IPS DF 6.9 (cell line): ENCODE measurements at places on chromosomes 1 and 21.

DNA sequence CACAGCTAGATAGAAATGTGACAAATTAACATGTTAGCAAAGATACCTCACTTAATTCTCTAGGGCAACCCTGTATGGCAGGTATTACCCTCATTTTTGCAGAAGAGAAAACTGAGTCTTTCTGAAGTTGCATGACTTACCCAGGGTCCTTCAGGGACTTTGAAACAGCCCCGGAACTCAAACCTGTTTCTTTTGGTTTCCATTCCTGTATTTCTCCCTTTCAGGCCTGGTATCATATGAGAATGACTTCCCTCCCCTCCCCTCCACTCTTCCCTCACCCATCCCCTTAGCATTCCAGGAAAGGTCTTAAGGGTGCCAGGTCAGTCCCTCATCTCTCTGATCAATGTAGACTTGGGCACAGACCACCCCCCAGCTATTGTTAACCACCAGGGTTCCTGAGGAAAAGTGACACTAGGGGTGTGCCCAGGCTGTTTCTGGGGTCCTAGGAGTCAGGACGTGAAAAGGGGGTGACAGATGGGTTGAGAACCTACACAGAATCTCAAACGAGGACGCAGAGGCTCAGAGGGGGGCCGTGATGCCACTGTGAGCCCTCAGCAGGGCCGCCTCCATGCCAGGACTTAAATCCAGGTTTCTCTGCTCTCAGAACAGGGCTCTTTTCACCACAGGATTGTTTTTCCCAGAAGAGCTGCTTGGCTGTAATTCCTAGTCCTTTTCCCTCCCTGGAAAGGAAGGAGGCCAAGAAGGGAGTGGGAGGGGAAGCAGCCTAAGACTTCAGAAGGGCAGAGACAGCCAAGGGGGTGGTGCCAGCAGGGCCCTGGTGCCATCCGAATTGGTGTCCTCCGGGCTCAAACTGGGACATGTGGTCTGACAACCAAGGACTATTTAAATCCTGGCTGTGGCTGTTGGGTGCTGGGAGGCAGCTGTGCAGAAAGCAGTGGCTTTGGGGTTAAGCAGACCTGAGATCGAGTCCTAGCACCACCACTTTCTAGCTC lies 2.1 kb upstream of the WASF2 start:
- DNase-seq, result no peak

DNA sequence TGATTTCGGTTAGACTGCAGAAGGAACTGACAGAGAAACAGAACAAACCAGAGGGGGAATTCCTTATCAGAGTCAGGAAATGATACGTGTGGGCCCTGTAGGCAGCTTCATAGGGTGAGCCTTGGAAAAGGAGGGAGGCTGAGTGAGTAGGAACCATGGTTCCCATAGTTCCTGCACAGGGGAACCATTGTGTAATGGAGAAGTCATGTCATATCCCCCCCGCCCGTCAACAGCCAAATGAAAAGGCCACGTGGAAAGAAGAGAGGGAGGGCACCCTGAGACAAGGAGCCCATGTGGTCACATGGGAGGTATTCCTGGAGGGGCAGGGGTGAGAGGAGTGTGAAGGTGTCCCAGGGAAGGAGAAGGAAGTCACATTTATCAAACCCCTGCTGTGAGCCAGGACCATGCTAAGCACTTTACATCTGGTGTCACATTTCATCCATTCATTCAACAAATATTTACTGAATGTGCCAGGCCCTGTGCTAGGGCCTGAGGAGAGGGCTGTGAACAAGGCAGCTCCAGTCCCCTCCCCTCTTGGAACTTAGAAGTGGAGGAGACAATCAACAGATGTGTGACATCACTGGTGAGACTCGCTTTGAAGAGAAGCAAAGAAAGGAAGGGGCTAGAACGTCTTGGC lies 15.7 kb upstream of the FGR start:
- no peak for DNase-seq

DNA sequence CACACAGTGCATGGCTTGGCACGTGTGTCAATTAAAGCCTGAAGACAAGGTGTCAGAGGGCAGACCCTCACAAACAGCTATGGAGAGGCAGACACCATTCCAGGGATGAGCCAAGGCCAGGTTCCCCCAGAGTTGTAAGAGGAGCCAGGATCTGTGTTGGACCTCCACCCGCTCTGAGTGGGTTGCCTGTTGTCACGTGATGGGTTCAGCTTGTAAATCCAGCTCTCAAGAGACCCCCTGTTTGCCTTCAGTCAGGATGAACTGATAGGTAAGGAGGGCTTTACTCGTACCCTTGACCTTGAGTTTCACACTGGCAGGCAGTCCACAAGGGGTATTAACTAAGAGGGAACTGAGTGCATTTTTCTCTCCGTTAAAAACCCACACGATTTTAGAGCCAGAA lies 27.7 kb upstream of the KCND3 start:
- DNase-seq, result no peak

GRCh38 chr1:156102633-156103511 lies 11.6 kb upstream of the LMNA start:
- DNase-seq, result no peak

DNA sequence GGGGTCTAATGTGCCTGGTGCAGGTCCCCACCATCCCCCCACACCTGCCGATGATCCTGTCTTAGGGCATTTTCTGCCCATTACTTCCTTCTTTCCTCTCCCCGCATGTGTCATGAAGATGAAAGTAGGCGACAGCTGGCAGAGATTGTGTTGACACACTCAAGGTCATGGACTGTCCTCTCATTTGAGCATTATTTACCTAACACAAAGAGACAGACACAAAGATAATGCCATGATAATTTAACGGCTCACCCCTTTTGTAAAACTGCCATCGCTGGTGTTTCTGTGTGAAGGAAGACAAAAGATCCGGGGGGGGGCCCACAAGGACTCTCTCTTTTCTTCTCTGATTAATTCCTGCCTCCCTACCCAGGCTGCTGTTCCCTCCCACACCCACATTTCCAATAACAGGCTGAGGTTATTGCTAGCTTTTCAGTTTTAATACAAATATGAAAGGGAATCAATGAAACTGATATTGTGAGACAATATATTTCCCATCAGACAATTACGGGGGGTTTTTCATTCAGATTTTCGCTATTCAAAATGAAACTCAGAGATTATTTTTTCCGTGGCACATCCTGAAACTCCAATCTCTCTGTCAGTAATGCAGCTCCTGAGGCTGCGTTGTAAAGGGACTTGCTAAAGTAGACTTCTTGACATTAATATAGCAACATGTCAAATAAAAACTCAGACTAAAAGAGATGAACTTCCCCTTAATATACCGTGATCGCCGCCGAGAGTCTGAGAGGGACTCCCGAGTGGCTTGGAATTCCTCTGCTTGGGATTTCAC lies 561.1 kb downstream of the NPHP4 start:
- no peak for DNase-seq

DNA sequence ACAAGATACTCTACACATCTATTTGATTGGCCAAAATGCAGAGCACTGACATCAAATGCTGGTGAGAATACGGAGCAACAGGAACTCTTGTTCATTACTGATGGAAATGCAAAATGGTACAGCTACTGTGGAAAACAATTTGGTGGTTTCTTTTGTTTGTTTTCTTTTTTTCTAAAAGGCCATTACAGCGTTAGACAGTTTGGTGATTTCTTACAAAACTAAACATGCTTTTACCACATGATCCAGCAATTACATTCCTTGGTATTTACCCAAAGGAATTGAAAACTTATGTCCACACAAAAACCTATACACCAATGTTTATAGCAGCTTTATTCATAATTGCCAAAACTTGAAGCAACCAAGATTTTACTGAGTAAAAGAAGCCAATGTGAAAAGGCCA lies 66.4 kb upstream of the FBXO28 start:
- no peak for DNase-seq

DNA sequence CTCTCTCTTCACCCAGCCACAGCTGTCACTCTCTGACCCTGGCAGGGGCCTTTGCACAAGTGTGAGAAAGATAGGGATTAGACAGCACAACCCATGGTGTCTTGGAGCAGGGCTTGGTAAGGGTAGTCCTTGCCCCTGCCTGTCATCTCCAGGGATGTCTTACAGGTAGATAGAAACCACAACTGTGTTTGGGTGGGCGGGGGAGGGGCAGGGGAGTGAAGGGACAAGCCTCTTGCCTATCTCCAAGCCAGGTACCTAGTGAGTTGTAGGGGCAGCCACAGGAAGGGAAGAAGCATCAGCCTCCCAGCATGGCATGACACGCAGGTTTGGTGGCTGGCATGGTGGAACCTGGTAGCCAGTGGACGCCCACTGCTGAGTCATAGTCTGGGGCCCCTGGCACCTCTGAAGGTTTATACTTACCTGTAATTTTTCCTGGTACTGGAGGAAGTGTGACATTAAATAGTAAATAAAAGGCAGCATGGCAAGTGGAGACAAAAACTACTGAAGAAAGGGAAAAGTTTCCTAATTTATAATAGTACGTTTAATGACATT lies 97.5 kb downstream of the CLEC20A start:
- DNase-seq, result no peak

DNA sequence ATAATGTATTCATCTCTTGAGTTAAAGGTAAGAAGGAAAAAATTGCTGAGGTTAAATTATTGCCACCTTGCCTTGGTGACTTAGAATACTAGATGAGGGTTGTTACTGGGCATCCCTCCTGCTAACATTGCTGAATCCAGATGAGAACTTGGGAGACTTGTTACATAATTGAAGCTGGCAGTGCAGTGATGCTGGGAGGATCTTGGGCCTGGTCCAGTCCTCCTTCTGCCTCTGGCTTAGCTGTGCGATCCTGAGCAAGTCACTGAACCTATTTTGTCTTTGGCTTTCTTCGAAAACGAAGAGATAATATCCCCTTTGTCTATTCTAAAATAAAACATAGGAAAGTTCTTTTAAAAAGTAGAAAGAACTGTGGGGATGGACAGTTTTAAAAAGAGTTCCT lies 244.9 kb upstream of the NRIP1 start:
- DNase-seq, result no peak

GRCh38 chr1:215595231-215595630 lies 28.1 kb downstream of the KCTD3 start:
- no peak for DNase-seq

- DNase-seq, result no peak
Observed at GRCh38 chr1:157135646-157136045, 2.5 kb downstream of the ETV3 start.
